ENCODE measurements at places on chromosomes 13 and 19.

DNA sequence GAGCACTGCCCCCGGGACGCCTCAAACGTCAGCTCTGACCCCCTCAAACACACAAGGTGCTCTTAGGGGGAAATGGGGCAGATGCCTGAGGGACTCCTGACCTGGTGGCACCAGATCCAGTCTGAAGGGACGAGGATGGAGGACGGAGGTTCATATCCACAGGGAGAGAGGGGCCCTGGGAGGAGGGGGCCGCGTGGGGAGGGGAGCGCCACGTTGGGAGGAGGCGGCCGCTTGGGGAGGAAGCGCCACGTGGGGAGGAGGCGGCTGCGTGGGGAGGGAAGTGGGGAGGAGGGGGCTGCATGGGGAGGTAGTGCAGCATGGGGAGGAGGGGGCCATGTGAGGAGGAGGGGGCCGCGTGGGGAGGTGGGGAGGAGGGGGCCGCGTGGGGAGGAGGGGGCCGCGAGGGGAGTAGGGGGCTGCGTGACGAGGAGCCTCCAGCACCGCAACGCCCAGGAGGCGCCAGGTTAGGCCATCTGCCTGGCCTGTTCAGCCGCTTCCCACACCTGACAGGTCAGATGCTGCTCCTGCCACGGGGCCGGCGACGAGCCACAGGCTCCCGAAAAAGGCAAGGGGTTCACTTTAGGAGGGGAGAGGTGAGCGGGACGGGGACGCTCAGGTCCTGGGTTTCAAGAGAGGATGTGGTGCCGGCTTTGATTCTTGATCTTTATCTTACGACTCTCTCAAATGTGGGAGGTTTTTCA lies 36.7 kb upstream of the C13orf46 start:
- DNase-seq, result no peak

- DNase-seq, result no peak
These were observed 67.8 kb upstream of the SERTM1 start for GRCh38 chr13:36606060-36606459.

DNA sequence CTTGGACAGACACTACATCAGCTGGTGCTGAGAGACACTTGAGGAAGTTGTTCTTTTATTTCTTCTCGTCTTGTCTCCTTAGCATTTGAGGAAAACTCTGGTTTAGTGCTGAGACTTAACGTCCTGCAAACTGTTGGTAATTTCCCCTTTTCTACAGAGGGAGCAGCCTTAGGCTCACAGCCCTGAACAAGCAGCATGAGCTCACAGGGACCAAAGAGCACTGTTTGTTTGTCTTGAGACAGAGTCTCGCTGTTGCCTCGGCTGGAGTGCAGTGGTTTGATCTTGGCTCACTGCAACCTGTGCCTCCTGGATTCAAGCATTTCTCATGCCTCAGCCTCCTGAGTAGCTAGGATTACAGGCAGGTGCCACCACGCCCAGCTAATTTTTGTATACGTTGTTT lies 5.5 kb downstream of the ZNF805 start:
- no peak for DNase-seq

GRCh38 chr13:52003541-52003940 lies 7.7 kb downstream of the ATP7B start:
- DNase-seq, result no peak

DNA sequence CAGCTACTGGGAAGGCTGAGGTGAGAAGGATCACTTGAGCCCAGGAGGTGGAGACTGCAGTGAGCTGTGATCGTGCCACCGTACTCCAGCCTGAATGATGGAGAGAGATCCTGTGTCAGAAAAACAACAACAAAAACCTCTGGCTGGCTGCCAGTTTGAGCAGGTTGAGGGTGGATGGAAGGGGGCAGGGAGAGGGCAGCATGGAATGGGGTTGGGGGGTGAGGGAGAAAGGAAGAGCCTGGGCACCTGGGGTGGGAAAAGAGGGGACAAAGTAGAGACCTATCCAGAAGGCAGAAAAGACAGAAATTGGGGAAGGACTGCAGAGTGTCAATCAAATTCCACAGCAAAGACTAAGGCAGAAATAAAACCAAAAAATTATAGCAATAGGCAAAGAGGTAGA lies 4.7 kb downstream of the SLC1A5 start:
- no peak for DNase-seq

DNA sequence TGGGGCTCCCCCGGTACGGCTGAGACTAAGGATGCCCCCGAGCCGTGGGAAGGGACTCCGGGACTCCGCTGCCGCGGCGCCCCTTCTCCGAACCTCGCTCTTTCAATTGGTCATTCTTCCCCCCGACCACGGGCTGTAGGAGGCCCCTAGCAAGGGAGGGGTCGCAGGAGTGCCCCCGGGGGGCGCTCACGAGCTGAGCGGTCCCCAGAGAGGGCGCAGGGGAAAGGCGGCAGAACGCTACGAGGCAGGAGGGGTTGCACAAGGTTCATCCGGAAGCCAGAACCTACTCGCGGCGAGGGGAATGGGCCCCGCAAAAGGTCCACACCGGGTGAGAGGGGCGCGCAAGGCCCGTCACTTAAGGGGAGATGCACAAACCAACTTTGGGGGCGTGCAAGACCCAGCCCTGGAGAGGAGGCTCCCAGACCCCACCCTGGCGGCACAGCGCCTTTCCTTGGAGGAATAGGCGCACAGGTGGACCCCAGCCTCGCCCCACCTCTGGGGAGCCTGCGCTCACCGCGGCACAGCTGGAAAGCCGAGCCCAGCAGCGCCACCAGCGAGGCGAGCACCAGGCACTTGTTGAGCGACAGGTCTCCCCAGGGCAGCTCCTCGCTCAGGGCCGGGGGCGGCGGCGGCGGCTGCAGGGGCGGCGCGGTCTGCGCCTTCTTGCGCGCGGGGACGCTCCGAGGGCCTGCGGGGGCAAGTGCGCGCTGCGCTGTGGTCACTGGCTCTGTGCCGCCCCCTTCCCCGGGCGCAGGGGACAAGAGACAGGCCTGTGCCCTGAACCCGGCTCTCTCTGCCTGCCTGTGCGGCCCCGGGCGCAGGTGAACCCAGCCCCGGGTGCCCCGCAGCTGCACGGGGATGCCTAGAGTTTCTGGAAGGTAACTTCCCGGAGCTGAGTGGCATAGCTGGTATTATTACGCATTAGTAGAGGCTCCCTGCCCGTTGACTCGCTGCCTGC lies 2.8 kb downstream of the JSRP1 start:
- DNase-seq, result no peak
